ENCODE measurements at places on chromosomes 13 and 19.
A peak's percentile ranks its signal among the peaks of the same experiment; 100 is the strongest.

GRCh38 chr13:91647361-91647990 is 249.1 kb downstream of the GPC5 start:
- H3K4me3 ChIP-seq: no peak overlapping the region
- no peaks in the 10 kb centered on the region for H3K36me3 ChIP-seq
- no peaks in the 10 kb centered on the region for H3K27me3 ChIP-seq
- no peak overlapping the region for H3K27ac ChIP-seq
- no peak for DNase-seq

- H3K36me3 ChIP-seq: no peaks in the 10 kb centered on the region
- H3K27me3 ChIP-seq: no peaks in the 10 kb centered on the region
- H3K27ac ChIP-seq: peak overlapping the region; percentile 77
- H3K4me1 ChIP-seq: peaks cover 30% of the 10 kb centered on the region
- H3K4me3 ChIP-seq: peak overlapping the region; percentile 73
These were observed 1.3 kb upstream of the CCNE1 start for GRCh38 chr19:29810504-29810871.

DNA sequence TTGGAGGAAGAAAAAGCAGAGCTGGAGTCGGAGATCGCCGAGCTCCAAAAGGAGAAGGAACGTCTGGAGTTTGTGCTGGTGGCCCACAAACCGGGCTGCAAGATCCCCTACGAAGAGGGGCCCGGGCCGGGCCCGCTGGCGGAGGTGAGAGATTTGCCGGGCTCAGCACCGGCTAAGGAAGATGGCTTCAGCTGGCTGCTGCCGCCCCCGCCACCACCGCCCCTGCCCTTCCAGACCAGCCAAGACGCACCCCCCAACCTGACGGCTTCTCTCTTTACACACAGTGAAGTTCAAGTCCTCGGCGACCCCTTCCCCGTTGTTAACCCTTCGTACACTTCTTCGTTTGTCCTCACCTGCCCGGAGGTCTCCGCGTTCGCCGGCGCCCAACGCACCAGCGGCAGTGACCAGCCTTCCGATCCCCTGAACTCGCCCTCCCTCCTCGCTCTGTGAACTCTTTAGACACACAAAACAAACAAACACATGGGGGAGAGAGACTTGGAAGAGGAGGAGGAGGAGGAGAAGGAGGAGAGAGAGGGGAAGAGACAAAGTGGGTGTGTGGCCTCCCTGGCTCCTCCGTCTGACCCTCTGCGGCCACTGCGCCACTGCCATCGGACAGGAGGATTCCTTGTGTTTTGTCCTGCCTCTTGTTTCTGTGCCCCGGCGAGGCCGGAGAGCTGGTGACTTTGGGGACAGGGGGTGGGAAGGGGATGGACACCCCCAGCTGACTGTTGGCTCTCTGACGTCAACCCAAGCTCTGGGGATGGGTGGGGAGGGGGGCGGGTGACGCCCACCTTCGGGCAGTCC is 5.0 kb downstream of the FOSB start:
- peaks cover 45% of the 10 kb centered on the region for H3K4me1 ChIP-seq
- DNase-seq: no peak
- H3K4me3 ChIP-seq: peak overlapping the region; percentile 50
- peak overlapping the region; percentile 33 for H3K27ac ChIP-seq
- H3K27me3 ChIP-seq: peaks cover 31% of the 10 kb centered on the region

DNA sequence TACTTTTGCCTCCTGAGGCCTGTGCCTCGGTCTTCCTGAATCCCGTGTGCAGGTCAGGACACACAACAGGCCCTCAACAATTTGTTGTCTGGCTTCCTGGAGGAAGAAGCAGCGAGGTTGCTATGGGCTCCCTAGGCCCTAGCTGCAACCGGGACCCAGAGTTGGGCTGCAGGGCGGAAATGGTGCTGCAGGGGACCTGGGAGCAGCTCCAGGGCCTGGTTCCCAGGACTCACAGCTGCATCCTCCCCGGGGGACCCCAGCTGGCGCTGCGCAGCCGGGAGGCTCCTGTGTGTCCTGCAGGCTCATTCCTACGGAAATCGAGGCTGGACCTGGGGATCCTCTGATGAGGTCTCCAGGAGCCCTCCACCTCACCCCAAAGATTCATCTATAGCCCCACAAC is 999 bp upstream of the TNFAIP8L1 start:
- peak overlapping the region; percentile 90 for H3K27ac ChIP-seq
- DNase-seq: peak; percentile 68
- peaks cover 62% of the 10 kb centered on the region for H3K4me1 ChIP-seq
- peak overlapping the region; percentile 84 for H3K4me3 ChIP-seq

- H3K36me3 ChIP-seq: peaks cover 21% of the 10 kb centered on the region
- H3K27me3 ChIP-seq: no peaks in the 10 kb centered on the region
- no peak for DNase-seq
- peaks cover 79% of the 10 kb centered on the region for H3K4me1 ChIP-seq
- H3K27ac ChIP-seq: peak overlapping the region; percentile 99
These were observed 3.0 kb downstream of the GAS6 start for GRCh38 chr13:113860665-113861432.

Data from left ventricle myocardium inferior (tissue), 1 donor.